ENCODE measurements at places on chromosomes 16 and 17.

- no peak for DNase-seq
These were observed 2287.0 kb downstream of the TP53TG3F start for GRCh38 chr16:35746281-35746962.

DNA sequence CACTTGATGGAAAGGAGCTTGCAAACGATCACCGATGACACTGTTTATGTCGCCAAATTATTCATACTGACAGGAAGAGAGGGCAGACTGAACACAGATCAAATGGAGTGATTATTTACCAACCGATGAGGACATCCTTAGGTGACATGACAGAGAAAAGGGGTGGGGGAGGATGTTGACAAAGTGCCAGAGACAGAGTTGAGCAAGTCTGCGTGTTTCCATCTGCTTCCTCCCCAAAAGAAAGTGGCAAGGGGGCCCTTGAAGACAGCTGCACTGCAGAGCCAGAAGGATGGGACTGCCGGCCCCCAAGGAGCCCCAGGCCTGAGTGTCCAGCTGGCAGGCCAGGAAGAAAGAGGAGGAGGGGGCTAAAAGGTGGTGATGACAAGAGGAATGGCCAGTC is 191.0 kb upstream of the RPL38 start:
- no peak for DNase-seq

DNA sequence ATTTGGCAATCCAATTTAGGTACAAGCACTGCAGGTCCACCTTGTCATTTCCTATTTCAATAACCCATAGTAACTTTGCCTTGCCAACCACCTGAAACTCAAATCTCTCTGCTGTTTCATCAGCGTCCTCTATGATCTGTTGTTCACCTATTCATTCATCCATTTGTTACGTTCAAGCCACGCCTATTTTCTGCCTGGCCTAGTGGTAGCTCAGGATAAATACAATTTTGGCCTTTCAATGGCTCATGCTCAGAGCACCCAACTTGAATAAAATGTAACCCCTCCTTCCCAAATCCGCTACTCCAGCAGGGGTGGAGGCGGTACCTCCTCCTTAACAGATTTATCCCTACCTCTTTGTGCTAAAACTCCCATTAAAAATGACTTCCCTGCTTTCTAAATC is 3.6 kb upstream of the FBXO47 start:
- no peak for DNase-seq

DNA sequence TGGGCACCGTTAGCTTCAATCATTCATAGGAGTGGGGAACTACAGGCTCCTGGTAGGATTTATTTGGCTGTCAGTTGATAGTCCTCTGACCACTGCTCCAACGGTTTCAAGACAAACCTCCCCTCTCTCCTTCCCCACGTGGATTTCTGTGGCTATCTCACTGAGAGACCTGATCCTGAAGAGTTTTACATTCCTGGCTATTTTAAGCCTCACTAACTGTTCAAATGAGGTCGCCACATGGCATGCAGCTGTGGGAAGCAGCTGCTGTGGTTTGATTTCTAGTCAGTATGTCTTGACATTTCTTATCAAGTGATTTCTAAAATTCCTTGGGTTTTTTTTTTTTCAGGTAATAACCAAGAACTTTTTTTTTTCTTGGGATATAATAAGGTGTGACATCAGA is 38.3 kb downstream of the CDK5R1 start:
- DNase-seq, result no peak

- no peak for DNase-seq
These were observed 58.6 kb upstream of the DNAH9 start for GRCh38 chr17:11539637-11540036.

DNA sequence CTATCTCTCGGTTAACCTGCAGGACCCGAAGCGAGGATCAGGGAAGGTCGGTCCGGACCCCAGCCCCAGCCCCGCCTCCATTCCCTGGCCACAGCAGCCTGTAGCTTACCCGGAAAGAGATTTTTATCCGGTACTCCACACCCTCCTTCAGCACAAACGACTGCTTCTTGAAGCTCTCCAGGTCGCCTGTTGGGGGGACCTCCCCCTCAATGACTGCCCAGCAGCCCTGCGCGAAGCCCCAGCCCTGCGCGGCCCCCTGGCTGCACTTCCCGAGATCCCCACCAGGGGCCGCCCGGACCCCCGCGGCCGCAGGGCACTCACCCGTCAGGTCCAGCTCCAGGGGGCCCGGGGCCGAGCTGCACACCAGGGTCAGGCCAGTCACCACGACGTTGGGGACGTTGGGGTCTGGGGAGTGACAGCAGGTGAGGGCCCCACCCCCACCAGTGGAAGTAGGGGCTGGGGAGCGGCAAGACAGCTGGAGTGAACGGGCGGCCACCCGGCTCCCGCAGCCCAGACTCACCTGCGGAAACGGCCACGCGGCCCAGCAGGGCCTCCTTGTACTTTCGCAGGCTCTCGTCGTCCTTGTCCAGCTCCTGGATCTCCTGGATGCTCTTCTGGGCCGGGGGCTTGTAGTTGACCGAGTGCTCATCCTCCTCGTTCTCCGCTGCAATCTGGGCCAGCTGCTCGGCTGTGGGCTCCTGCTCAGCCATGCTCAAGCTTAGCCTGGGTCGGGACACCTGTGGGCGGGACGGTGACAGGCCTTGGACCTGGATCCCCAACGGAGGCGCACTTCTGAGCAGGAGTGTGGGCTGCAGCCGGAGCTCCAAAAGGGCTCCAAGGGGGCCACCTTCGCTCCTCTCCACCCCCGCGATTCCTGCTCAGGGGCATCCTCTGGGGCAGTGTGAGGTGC is 1.7 kb downstream of the ARHGDIA start:
- DNase-seq, result no peak

All from T-helper 2 cell (primary cell).